ENCODE measurements at places on chromosomes 13 and 19.
A peak's percentile ranks its signal among the peaks of the same experiment; 100 is the strongest.

DNA sequence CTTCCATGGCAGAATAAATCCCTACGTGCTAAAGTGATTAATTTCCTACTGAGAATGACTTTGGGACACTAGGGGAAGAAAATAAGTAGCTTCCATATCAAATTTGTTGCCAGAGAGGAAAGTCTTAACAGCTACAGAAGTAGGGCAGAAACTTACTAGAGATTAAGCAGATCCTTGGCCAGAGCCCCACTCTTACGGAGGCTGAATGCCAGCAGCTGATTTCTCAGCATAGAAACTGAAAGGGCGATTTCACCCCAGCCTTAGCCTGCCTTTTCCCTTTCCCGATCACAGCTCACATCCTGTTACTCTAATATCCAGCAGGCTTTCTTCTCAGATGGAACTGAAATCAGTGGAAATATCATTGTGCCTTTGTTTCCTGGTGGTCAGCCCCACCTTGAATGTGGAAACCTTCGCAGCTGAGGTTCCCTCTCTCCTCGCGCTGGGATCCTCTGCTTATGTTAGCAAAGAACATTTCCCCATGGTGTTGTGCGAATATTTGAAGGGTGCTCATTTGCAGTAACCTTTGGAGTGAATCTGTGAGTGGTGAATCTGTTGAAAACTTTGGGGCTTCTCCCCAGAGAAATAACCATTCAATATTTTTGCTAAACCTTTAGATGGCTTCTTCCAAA lies 8.4 kb downstream of the FAM124A start:
- no peak for DNase-seq

GRCh38 chr19:58033741-58034476 lies at the start of gene ZSCAN1:
TSS of gene ZSCAN1 (plus strand) at chr19:58034025. CDS start at chr19:58037837, 3,812 bp downstream.
- peak; percentile 53 for DNase-seq

- no peak for DNase-seq
These were observed 203.8 kb upstream of the SOX1 start for GRCh38 chr13:111862836-111863815.

DNA sequence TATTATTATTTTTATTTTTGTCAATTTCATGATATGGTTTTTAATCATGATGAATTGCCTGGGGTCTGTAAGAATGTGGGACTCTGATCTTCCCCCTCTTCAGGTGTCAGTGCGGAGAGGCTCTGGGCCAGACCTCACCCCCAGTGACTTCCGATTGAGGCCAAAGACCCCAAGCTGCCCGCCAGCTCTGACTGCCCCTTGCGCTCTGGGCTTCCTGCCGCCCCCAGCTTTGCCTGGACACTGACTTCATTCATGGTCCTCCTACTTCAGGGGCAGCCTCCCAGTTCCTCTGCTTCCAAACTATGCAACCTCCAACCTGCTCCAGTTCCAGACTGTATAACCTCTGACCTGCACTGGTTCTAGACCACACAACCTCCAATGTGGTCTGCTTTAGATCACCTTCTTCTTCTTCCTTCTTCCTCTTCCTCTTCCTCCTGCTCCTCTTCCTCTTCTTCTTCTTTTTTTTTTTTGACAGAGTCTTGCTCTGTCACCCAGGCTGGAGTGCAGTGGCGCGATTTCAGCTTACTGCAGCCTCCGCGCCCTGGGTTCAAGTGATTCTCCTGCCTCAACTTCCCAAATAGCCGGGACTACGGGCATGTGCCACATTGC lies 6.7 kb upstream of the PPP5C start:
- DNase-seq, result no peak

DNA sequence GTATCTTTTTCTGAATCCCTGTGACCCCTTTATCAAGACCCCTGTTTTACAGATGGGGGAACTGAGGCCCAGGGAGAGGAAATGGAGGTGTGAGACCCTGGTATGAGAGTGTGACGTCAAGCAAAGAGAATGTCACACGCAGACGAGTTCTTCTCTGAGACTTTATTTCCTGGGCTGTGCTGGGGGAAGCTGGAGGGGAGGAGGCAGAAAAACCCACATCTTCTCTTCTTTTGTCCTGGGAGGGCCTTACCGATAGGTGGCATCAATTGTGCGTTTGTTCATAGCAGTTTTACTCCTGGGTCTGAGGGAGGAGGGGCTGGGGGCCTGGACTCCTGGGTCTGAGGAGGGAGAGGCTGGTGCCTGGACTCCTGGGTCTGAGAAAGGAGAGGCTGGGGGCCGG lies 4.9 kb upstream of the KLK15 start:
- DNase-seq, result no peak
